ENCODE measurements at places on chromosomes 5 and 9. TPM values are rescaled to one million over a fixed set of nuclear protein-coding genes. Genes with fewer than 3 reads are reported as not detected.
A peak's percentile ranks its signal among the peaks of the same experiment; 100 is the strongest.

GRCh38 chr5:121189342-121190305, 662.1 kb upstream of the FTMT start:
- no peak for ATAC-seq

DNA sequence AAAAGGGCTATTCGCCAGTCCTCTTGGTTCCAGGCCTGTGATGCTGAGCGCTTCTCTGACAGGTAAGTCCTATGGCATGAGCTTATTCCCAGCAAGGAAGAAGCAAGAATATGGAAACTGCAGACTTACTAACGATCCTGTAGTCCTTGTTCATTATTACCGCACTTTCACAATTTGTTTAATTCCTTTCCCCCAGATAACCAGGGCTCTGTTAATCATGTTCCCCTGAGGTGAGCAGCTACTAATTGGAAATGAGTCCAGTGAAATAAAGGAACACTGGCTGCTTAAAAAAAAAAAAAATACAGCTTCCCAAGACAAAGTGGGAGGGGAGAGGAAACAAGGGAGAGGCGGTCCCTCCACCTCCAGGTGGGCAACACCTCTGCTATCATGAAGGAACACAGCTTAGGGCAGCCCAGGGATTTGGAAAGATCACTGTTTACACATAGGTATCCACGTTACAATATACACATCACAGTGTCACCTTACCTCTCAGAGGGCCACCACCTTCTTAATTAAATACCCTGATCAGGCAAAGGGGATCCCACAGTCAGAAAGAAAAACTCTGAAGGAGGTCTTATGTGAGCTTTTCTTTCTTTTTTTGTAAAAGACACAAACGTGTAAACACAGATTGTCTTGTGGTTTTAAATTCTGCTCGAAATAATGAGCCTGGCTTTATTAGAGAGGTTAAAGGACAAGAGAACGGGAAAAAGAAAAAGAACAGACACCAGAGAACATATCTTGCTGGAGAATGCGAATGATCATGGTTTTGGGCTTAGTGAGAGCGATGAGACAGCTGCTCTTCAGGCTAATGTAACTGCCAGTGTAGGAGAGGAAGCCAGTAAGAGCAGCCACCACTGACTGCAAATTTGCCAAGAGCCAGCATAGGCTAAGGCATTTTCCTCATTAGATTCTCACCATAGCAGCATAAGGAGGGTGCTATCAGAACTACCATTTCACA, 258.6 kb downstream of the CRB2 start:
- no peak for ATAC-seq

- peak; percentile 91 for ATAC-seq
Observed at GRCh38 chr5:133698646-133699526, 86.5 kb upstream of the FSTL4 start.

- ATAC-seq, result no peak
Observed at GRCh38 chr9:14348373-14349145, 34.6 kb upstream of the NFIB start.

DNA sequence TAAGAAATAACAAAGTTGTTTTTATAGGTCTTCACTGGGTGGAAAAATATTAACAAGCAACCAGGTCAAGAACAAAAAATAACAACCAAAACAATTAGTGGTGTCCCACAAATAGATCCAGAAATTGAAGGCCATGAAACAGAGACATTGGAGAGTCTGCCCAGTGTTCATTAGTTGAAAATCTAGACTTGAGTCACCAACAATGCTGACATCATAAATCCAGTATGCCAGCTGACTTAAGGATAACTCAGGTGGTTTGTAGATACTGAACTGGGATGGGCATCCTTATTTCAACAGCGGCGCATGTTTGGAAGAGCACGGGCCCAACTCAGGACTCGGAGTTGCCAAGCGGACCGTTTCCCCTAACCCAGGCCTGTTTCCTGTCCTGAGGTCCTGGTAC, 80.7 kb upstream of the TNFAIP8 start:
- peak; percentile 46 for ATAC-seq

Gene UNC13B
- total RNA-seq, result 1.7 TPM

Gene PCDHGB4
- total RNA-seq, result 0.08 TPM
